ENCODE measurements at places on chromosomes 16 and 17.

- no peak for DNase-seq
These were observed at the start of gene RAB11FIP4 for GRCh38 chr17:31391496-31391949. RAB11FIP4 (plus strand) TSS chr17:31391675; CDS start chr17:31391853, 178 bp downstream.

GRCh38 chr17:13212860-13213259 lies 195.0 kb upstream of the ELAC2 start:
- DNase-seq, result no peak

- peak; percentile 50 for DNase-seq
These were observed at the start of gene NATD1 for GRCh38 chr17:21252796-21253645. NATD1 (minus strand) TSS chr17:21253410; CDS start chr17:21253264, 146 bp downstream.

DNA sequence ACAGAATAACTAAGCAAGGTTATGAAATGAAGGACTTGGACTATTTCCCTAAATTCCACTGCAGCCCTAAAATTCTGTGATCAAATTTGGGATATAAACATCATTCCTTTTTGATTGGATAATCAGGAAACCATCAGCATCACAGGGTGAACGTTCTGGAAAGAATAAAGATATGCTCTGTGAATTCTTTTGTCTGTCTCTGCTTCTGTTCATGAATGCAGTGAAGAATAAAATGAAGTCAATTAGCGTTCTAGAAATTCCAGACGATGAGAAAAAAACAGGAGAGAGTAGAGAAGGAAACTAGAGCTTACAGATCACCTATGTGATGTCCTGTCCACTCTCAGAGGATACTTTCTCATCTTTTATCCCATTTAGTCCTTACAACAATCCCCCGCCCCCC lies 295.1 kb upstream of the SOX9 start:
- DNase-seq, result no peak

GRCh38 chr16:82631701-82632685 lies 5.2 kb downstream of the CDH13 start:
- no peak for DNase-seq

- no peak for DNase-seq
These were observed 270.4 kb upstream of the ELAC2 start for GRCh38 chr17:13288248-13288647.

- no peak for DNase-seq
These were observed 1.0 kb downstream of the CX3CL1 start for GRCh38 chr16:57373117-57373947.

DNA sequence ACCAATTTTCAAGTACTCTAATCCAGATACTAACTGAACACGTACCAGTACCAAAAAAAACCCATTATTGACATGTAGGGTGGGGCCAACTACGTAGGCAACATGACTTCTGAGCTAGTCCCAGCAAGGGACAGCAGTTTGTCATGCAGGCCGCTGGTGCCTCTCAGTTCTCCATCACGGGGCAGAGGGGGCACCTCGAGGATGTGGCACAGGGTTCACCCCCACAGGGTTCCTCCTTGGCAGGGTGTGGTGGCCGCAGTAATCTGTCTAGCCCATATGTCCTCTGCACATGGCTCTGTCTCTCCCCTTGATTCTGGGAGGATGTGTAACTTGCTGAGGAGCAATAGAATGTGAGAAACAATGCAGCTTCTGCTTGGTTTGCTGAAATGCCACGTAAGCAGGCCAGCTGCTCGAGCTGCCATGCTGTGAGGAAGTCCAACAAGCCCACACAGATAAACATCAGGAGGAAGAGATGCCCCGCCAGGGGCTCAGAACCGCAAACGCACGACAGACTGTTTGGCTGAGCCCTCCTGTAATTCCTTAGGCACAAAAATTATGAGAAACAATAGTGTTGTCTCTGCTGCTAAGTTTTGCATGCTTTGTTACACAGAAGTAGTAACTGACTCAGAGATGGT lies 62.4 kb downstream of the NT5M start:
- no peak for DNase-seq

- DNase-seq, result no peak
These were observed 12.3 kb upstream of the UBE2I start for GRCh38 chr16:1297018-1297696.

- no peak for DNase-seq
These were observed 391.3 kb upstream of the CDH5 start for GRCh38 chr16:65975049-65975708.

- DNase-seq, result no peak
These were observed 18.1 kb downstream of the SOCS3 start for GRCh38 chr17:78341559-78342448.

DNA sequence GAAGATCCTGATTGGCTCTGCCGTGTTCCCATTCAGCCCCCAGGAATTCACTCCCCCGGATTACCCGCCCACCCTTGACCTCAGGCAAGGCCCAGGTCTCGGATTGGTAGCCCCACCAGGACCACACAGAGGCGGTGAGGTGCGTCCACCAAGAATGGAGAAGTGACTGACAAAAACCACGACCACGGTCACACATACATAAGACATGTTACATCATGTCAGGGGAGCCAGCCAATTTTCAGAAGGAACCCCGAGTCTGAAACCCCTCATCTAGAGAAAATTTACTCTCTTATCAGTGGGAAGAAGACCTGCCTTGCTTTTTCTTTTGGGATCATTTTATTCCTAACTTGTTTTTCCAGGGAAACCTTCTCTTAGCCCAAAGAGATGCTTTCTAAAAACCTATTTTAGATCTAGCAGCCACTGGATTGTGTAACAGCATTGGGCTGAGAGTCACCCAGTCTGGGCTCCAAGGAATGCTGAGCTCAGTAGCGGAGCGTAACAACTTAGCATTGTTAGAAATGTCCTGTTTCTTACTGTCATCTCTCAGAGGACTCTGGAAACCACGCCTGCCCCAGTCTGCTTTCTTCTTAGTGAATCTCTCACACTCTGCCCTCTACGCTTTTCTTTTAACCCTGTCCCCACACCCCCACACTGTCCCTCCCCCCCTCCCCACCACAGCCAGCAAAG lies 164.1 kb downstream of the CMIP start:
- DNase-seq, result no peak

- no peak for DNase-seq
These were observed 52.3 kb downstream of the AMFR start for GRCh38 chr16:56373003-56373402.

- no peak for DNase-seq
These were observed 17.1 kb upstream of the ALOX15B start for GRCh38 chr17:8021565-8022359.

DNA sequence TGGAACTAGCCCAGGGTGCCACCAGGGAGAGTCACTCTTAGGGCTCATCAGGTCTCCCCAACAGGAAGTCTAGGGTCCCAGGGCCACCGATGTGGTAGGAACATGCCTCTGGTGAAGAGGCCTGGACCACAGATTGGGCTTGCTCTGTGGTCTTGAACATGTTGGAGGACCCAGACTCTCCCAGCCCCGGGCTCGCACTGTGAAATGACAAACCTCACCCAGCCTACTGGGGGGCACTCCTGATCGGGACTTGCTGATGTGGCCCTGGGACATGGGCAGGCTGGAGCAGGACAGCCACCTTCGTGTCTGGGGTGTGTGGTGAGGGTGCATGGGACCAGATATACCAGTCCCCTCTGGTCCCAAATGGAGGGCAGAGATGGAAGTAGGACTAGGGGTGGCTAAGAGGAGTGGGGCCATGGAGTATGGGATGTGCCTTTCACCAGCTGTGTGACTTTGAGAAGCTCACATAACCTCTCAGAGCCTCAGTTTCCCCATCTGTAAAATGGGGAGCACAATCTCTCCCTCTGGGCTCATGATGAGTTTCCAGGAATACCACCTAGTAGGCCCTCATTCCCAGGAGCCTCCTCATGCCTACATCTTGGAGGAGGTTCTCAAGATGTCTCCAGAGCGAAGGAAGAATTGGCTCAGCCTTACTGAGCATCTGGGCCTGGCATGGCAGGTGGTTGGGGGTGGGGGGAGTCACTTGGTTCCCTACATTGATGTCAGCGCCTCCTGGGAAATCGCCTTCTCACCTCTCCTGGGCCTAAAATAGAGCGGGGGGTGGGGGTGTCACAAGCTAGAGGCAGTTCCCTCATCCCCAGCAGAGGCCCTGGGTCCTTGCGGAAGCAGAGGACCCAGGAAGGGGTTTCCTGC lies 1.5 kb upstream of the ADAM11 start:
- DNase-seq, result no peak

GRCh38 chr16:9072806-9073341 lies 18.6 kb upstream of the HAPSTR1 start:
- no peak for DNase-seq

- DNase-seq, result no peak
These were observed 29.8 kb upstream of the NFATC3 start for GRCh38 chr16:68055395-68055794.

DNA sequence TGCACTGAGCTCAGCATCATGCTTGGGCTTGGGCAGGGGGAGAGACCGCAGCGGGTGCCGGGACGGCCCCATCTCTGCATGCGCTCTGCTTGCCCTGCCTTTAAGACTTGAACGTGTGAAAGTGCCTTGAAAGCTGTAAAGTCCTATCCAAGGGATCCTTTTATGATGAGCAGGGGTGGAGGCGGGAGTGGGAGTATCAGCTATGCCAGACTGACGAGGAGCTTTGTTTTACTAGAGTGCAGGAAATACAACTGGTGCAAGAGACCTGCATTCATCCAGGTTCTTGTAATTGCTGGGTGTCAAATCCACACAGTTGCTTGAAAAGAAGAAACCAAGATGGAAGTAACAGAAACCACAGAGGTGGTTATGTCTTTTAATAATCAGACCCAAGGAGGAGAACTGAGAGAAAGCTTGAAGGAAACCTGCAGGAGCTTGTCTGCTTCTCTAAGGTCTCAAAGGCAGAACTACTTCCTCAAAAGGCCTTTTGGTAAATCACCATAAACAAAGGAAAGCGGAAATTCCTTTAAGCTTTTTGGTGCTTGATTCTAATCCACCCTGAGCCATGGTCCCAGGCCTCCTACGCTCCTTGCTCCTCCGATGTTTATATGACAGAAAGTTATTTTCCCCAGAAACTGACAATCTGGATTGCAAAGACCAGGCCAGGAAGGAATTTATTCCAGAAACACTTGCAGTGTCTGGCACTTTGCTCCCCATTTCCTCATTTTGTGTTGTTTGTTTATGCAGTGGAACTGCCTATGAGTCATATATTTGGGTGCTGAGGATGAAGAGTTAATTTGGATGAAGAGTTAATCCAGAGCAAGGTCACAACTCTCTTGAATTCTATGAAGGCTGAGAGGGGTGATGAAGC lies 51.3 kb upstream of the FBXO47 start:
- DNase-seq, result no peak

DNA sequence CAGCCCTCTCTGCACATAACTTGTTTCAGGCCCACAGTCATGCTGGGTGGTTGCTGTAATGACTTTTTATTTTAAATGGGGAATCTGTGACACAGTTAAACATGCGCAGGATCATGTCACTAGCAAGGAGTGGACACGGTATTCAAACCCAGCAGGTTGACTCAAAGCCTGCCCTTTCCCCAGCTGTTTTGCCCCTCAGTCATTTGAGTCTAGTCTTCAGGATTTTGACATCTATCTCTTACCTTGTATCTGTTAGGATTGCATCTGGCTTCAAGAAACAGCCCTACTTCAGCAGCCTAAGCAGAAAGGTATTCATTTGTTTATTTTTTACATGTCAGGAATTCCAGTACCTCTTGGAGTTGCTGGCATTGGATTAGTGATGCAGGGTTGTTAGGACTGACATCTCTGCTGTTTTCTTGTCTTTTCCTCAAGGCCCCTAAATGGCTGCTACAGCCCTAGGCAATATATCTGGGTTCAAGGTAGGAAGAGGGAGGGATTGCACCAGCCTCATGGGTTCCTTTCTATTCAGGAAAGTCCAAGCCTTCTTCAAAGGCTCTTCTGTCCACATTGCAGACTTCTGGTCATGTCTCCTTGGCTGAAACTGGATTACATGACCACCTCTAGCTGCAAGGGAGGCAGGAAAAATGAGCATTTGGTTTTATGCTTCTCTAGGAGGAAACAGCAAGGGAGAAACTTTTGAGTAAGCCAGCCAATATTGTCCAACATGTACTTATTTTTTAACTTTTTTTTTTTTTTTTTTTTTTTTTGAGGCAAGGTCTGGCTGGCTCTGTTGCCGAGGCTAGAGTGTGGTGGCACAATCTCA lies 22.8 kb downstream of the ABCC1 start:
- DNase-seq, result no peak

DNA sequence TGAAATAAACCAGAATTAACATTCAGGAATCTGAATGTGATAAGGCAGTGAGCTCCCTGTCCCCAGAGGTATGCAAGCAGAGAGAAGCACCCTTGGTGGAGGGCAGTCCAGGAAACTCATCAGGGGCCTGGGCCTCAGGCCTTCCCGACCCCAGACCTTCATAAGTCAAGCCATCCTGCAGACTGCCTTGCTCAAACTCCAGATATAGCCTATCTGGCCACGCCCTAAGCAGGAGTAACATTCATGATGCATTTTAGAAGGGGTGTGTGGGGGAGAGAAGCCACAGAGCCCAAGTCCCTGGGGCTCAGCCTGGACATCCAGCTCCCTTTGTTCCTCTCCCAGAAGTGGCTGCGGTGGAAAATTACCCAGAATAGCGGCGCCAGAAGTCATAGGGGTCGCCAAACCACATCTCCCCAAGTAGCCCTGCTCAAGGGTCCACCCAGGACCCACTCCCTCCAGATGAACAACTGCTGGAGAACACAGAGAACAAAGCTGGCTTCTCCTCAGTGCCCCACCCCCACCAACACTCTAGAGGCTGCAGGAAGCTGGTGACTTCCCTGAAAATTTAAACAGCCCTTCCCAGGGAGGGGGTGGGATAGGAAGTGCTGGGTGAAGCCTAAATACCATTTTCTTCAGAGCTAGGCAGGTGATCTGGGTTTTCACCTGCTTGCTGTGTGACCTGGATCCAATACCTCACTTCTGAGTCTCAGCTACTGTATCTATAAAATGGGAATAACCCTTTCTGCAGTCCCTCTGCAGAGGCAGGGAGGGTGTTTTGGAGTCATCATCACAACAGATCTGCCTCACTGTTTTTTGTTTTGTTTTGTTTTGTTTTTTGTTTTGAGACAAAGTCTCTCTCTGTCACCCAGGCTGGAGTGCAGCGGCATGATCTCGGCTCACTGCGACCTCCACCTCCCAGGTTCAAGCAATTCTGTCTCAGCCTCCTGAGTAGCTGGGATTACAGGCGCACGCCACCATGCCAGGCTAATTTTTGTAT lies 1.5 kb upstream of the SREBF1 start:
- DNase-seq, result no peak

DNA sequence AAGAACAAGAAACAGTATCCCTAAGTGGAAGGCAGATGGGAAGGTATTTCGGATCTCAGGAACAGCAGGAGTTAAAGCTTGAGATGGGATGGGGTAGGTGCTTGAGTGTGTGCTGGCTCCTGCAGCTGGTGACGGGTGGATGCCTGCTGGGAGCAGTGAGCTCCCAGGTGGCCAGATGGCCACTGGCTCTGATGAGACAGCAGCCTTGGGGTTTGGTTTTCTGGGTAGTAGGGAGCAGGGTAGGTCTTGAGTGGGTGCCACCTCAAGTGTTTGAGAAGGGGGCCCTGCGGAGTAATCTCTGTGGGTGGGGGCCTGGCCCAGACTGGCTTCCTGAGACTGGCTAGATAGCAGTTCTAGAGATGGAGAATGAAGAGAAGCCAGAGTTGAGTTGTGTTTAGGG lies 10.3 kb downstream of the EPN2 start:
- no peak for DNase-seq

GRCh38 chr17:8900626-8901585 lies 33.4 kb upstream of the PIK3R6 start:
- no peak for DNase-seq

GRCh38 chr17:3800362-3801271 lies at the start of gene ITGAE:
ITGAE (minus strand) TSS chr17:3801188; CDS start chr17:3801144, 44 bp downstream.
- no peak for DNase-seq

All from activated CD8-positive, alpha-beta memory T cell treated with anti-CD3 and anti-CD28 coated beads for 48 hours (primary cell).